ENCODE measurements at places on chromosomes 2 and 18.

GRCh38 chr2:29400930-29401653 is 285.9 kb downstream of the CLIP4 start:
- DNase-seq = no peak

- DNase-seq = no peak
These were observed 429.2 kb downstream of the PID1 start for GRCh38 chr2:228841877-228842276.

DNA sequence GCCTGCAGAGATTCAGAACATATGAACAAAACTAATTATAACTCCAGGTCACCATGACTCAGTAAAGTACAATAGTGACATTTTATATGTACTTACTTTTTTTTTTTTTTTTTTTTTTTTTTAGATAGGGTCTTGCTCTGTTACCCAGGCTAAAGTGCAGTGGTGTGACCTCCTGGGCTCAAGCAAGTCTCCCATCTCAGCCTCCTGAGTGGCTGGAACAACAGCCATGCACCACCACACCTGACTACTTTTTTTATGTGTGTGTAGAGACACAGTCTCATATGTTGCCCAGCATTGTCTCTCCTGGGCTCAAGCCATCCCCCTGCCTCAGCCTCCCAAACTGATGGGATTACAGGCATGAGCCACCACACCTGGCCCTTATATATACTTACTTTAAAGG is 130.7 kb upstream of the B3GNT2 start:
- DNase-seq = no peak

GRCh38 chr18:36379435-36379984 is 82.0 kb downstream of the FHOD3 start:
- DNase-seq = no peak

DNA sequence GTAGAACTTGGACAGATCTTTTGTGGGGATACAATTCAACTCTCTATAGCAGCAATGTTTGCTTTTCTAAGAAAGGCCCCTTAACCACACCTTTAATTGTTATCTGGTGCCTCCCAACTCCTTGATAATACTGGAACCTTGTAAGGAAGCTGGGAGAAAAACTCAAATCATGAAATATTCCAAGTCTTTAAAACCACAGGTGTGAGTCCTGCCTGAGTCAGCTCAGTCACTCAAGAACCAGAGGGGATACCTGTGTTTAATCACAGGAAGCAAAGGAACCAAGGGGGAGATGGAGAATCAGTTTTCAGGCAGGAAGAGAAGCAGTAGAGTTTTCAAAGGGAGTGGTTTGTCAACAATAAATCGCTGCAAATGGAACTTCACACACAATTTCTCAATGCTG is 159.9 kb downstream of the LAMA3 start:
- DNase-seq = no peak

- DNase-seq = no peak
These were observed 30.0 kb downstream of the HJURP start for GRCh38 chr2:233824373-233824772.

DNA sequence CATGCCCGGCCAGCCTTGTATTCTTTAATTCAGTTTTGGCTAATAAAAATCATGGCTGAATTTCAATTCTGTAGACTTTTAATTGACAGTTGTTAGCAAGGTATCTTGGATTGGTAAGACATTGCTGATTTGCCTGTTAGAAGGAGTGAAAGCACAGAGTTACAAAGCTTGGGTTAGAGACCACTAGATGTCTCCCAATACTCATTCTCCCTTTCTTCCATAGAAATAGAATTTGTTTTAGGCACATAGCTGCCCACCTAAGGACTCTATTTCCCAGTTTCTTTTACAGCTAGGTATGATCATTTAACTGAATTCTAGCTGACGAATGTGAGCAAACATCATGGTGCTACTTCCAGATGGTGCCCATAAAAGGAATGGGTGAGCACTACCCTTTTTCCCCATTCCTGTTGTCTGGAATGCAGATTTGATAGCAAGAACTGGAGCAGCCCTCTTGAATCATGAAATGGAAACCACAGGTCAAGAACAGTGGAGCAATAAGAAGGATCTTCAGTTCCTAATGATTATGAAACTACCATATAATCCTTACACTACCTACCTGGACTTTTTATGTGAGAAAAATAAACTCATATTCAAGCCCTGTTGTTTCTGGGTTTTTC is 17.5 kb downstream of the PECR start:
- no peak for DNase-seq

- DNase-seq = no peak
These were observed 10.5 kb downstream of the GDF7 start for GRCh38 chr2:20677301-20678085.

DNA sequence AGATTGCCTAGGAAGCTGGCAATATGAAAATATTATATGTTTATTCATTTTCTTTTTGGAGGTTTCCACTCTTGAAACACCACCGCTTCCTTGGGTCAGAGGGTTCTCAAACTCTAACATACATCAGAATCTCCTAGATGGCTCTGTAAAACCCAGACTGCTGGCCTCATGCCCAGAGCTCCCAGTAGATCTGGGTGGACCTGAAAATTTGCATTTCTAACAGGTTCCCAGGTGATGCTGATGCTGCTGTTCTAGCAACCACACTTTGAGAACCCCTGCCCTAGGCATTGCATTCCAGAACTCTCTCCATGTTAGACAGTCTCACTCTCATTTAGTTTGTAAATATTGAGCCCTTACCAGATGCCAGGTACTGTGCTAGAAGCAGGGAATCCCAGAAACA is 139.4 kb downstream of the FAM210A start:
- DNase-seq = no peak

DNA sequence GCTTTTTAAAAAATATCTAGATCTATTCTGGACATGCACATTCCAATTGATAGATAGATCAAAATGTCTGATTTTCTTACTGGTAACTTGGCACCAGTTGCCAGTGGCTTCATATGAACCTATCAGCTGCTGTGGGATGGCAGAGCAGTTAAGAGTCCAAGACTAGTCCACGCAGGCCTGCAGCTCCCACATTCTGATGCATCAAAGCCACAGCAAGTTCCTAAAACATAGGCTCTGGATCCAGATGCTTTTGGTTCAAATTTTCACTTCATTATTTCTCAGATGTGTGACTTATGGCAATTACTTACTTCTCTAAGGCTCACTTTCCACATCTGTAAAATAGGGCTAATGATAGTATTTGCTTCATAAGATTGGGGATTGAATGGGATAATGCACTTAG is 48.0 kb upstream of the CYP1B1 start:
- DNase-seq = no peak

- DNase-seq = no peak
These were observed 460.7 kb upstream of the FANCL start for GRCh38 chr2:58701688-58702301.

- no peak for DNase-seq
These were observed 67.2 kb upstream of the LRPPRC start for GRCh38 chr2:44063033-44063432.

DNA sequence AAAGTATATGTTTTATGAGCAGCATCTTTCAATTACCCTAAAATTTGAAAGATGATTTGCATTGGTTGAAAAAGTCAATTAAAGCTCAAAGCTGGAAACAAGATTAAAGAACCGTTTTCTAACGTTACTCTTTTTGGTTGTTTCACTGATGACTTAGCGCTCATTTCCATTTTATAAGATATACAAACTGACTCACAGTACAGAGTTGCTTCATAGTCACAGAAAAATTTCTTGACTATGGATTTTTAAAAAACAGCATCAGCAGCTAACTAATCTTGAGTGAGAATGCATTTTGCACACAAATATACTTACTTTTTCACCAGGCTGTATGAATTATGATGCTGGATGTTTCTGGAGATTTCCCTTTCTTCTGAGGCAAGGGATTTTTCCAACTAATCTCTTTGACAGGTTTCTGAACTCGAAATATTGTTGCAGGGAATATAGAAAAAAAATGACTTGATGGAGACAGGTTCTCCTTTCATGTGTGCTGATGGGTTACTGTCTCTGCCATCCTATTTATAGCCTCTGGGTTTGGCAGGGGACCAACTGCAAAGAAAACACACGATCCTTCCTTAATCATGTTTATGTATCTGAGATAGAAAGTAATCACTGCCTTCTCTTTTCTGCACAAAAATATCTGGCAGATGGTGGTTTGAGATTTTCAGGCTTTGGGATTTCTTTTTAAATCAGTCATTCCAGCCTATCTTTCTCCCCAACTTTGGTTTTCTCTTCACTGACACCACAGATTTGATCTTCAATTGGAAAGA is 129.4 kb upstream of the DAPL1 start:
- no peak for DNase-seq

- no peak for DNase-seq
These were observed 247.9 kb upstream of the POU3F3 start for GRCh38 chr2:104606056-104606455.

GRCh38 chr2:8989536-8990079 is 13.9 kb downstream of the MBOAT2 start:
- no peak for DNase-seq

GRCh38 chr2:109468893-109469292 is 144.9 kb downstream of the SEPTIN10 start:
- DNase-seq = no peak

DNA sequence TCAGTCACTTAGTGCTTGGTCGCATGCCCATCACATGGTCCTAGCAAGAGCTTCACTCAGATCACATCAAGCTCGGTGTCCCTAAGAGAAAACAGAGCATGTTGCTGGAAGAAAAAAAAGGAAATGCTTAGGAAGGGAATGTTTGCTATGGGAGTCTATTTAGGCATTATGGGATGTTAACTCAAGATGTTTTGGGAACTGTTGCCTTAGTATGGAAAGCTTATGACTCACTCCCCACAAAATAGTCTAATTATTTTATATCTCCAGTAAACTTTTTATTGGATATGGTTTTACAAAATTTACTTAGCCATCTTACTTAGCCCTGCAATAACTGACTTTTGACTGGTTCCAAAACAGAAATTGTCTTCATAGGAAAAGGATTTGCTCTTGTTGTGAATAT is 439.5 kb upstream of the ZEB2 start:
- no peak for DNase-seq

DNA sequence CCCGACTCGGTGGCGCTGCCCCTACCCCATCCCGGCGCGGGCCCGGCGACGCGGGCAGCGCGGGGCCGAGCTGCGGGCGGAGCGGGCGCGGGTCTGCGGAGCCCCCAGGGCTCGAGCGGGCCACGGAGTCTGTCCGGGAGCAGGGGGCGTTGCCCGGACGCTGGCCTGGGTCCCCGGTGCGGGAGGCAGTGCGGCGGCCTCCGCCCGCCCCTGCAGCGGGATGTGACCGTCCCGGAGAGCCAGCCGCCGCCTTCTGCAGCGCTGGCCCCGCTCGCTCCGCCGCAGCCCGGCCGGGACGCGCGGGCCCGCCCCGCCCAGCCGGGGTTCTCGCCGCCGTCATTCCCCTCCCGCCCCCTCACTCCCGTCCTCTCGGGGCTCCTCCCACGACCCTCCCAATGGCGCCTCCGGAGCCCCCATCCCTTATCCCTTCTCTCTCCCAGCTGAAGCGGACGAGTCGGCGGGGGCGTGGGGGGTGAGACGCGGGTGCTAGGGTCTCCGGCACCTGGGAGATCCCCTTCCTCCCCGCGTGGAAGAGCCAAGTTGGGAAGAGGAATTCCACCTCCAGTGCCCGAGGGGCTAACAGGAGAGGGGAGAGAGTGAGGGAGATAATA is at the start of gene FNDC4:
Gene FNDC4, minus strand, starts transcription at position 257 of the 611 bp plus-strand sequence. CDS start 521 bp downstream, outside the sequence.
- no peak for DNase-seq

DNA sequence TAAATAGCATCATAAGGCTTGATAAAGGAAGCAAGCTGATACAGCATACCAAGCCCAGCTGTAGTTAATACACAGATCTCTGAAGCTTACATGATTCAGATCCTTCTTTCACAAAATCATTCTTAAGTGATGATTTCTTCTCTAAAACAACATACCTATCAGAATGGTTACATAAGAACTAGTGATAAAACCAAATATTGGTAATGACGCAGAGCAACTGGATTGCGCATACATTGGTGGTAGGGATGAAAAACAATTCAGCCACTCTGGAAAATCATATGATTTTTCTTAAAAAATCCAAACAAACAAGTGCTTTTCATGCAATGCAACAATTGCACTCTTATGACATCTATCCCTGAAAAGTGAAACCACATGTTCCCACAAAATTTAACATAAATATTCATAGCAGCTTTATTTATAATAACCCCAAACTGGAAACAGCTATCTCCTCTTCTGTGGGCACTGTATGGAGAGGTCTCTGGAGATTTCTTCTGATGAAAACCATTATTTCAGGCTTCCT is 153.6 kb upstream of the DSEL start:
- no peak for DNase-seq

GRCh38 chr18:27724362-27724761 is 452.6 kb downstream of the CDH2 start:
- no peak for DNase-seq

- DNase-seq = no peak
These were observed 116.3 kb downstream of the FSIP2 start for GRCh38 chr2:185854885-185855284.

GRCh38 chr2:70771446-70771845 is 3.4 kb upstream of the ADD2 start:
- DNase-seq = no peak

GRCh38 chr2:96108541-96109360 is 7.6 kb downstream of the ADRA2B start:
- DNase-seq = no peak

- no peak for DNase-seq
These were observed 510.1 kb downstream of the TXNL1 start for GRCh38 chr18:56128153-56128791.

DNA sequence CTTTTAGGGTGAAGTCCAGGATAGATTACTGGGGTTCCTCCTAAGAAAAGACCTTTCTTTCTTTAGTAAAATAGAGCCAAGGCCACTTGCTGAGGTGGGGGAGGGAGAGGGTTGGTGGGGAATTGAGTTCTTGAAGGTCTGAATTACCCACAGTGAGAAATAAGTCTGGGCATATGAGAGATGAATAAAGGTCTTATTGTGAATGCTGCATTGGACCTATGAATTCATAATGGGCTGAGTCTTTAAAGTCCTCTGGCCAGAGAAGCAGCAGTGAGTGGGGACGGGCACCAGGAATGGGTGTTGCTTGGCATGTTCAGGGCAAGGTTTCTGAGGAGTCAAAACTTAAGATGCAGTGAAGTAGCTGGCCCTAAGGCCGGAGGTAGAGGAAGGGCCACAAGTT is 10.5 kb downstream of the MAPRE3 start:
- DNase-seq = no peak

DNA sequence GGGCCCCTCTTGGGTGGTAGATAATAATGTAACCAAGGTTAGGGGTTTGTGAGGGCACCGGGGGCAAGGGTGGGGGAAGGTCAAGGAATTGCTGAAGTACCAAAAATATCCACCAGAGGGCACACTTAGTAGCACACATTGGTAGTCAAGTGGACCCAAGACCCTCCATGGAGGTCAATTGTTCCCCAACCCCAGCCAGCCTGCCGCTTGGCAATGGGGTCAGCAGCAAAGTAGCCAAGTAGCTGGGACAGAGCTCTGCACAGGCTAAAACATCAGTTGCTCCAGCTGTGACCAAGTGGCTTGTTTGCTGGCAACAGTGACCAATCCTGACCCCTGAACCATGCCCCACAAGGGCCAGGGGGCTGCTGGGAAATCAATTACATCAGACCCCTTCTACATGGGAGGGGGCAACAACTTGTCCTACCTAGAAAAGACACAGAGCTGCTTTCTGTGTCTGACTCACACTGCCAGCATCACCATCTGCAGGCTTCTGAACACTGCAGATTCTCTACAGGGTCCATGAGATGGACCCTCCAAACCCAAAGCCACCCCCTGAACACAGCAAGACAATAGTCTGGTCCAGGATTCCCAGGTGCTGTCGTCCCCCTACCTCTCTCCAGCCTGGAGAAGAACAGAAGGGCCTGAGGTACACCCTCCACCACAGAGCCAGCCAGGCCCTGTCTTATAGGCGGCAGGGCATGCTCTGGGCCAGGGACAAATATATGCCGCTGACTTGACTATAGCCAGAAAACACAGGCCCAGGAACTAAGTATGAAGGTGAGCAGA is 76.0 kb downstream of the EMX1 start:
- DNase-seq = no peak

Measured in anterior cingulate cortex (tissue), 58 donors.